ENCODE measurements at places on chromosomes 7 and 10.

DNA sequence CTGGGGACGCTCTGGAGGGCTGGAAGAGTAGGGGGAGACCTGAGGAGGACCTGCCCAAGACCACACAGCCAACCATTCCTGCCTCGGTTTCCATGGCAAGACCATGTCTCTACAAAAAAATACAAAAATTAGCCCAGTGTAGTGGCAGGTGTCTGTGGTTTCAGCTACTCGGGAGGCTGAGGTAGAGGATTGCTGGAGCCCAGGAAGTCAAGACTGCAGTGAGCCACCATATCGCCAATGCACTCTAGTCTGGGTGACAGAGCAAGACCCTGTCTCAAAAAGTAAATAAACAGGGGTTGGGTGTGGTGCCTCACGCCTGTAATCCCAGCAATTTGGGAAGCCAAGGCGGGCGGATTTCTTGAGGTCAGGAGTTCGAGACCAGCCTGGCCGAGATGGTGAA, 48.7 kb downstream of the CLIP2 start:
- DNase-seq: no peak

DNA sequence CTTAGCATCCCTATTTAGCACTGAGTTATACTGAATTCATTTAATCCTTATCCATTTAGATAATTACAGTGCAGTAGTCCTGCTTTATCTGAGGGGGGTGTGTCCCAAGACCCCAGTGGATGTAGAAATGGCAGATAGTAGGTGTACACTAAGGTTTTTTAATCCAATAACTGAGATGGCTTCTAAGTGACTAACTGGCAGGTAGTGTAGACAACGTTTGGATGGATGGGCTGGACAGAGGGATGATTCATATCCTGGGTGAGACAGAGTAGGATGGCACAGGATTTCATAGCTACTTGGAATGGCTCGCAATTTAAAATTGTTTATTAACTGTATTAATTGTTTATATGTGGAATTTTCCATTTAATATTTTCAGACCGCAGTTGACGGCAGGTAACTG, 295.6 kb downstream of the CCDC3 start:
- DNase-seq: no peak

GRCh38 chr10:87733081-87733480, 73.4 kb downstream of the PAPSS2 start:
- DNase-seq: no peak

DNA sequence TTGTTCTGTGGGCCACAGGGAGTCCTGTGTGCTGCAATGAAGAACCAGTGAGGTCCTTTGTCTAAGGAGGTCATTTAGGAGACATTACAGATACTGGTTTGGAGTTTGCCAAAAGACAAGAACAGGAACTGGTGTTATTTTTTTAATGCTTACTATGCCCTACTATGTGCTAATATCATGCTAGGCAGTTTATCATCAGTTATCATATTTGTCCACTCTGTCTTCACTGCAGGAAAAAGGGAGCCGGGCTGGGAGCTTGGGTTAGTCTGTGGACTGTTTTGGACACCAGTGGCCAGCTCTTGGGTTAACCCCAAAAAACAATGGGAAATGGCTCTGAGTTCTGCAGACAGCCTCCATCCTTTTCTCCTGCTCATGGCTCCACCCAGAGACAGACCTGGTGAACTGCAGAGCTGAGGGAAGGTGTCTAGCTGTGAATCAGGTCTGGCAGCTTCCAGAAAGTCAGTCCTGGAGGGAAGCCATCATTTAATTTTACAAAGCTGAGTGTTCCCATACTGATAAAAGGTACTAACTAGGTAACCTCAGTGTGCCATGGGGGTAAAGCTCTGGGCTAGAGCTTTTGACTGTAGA, 101.2 kb upstream of the ZNF746 start:
- DNase-seq: no peak

- DNase-seq: no peak
Measured at GRCh38 chr7:151301471-151302462, 39.8 kb upstream of the NUB1 start.

DNA sequence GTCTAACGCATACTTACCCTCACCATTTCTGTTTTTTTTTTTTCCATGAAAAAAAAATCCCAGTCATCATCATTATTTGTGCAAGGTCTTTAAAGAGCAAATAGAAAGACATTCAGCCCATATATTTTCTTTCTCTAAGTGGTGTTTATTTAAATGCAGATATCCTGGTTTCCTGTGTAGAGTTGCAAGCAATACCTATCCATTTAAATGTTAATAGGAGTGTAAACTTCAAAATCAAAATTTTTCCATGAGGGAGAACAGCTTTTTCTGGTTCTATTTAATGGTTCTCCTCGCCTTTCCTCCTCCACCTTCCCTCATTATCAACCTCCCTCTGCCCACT, 120.1 kb upstream of the AGK start:
- DNase-seq: no peak

- no peak for DNase-seq
Measured at GRCh38 chr7:1052031-1052818, 7.9 kb downstream of the GPR146 start.

GRCh38 chr7:103065667-103066066, 8.9 kb downstream of the FBXL13 start:
- peak; percentile 36 for DNase-seq

- DNase-seq: no peak
Measured at GRCh38 chr7:71761336-71761735, 629.4 kb downstream of the GALNT17 start.

- peak; percentile 65 for DNase-seq
Measured at GRCh38 chr7:150778738-150779301, 21.3 kb downstream of the TMEM176B start.

DNA sequence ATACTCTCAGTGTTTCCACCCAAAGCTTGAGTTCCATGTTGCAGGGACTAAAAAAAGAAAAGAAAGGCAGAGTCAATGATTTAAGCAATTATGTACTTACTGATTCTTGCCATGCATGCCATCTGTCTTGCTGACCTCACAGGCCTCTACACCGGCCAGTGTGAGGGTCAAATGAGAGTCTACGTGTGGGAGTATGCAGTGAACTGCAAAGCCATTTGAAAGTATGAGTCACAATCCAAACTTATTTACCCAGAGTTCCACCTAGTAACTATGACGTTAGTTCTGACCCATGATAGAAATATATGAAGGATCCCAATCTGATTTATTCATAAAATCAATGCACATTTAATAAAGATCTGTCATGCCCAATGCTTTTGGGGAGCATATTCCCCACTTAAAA, 26.5 kb downstream of the PDE1C start:
- no peak for DNase-seq

GRCh38 chr10:22086730-22087401, 83.3 kb upstream of the DNAJC1 start:
- no peak for DNase-seq

GRCh38 chr7:83130191-83130590, 32.5 kb downstream of the PCLO start:
- DNase-seq: no peak

GRCh38 chr10:92699518-92700381, 10.0 kb downstream of the HHEX start:
- DNase-seq: no peak

DNA sequence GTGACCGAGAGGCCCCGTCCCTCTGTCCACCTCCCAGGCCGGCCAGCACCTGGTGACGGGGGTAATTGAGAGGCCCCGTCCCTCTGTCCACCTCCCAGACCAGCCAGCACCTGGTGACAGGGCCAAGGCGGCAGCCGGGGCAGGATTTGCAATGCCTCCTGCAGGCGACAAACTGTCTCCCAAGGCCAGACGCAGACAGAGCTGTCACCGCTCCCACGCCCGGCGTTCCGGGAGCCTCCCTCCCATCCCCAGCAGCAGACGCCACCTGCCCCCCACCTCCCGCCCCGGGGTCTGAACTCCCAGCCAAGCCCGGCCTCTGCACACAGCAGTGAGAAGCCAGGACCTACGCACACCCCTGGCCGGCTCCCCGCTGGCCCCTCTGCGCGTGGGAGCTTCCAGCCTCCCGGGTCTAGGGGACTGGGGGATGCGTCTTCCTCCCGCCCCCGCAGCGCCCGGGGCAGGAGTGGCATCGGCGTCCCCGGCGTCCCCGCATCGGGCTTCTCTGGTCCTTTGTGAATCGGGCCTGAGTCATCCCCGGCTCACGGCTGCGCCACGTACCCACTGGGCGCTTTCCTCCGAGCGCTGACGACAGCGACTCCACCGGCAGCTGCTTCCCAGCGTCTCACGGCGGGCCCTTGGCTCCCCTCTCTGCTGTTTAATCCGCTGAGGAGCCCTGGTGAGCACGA, 95.1 kb upstream of the DIP2C start:
- DNase-seq: peak; percentile 56

- DNase-seq: no peak
Measured at GRCh38 chr10:43867667-43868565, 219.2 kb upstream of the ZNF32 start.

- no peak for DNase-seq
Measured at GRCh38 chr7:42238709-42239366, 1.8 kb upstream of the GLI3 start.

DNA sequence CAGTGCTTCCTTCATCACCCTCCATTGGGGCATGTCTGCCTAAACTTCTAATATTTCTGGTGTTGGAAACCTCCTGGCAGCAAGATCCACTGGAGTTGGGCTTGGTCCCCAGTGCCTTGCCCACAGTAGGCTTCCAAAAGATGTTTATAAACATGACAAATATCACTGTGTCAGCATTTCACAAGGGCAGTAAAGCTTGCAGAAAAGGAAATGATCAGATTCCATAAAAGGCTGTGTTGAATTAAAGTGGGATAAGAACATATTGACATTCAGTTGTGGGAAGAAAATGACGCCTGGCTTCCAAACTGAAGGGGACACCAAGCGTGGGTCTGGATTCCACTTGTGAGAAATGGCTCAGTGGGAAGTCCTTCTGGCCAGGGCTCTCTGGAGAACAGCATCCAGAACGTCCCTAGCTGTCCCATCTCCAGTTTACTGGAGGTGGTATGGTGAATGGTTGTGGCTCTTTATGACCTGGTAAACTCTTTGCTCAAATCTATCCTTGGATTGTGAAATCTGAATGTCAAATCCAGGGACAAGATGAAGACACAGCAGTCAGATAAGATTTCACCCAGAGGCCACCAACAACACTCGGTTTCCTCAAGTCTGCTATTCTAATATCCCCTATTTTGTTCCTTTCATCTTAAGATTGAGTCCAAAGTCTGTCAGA, 287.2 kb downstream of the TNS3 start:
- no peak for DNase-seq

- DNase-seq: no peak
Measured at GRCh38 chr7:103148131-103148993, 537 bp downstream of the NAPEPLD start.

- no peak for DNase-seq
Measured at GRCh38 chr7:43729924-43730248, 563 bp upstream of the COA1 start.

- DNase-seq: no peak
Measured at GRCh38 chr10:67695555-67695954, 440 bp downstream of the CTNNA3 start.

- DNase-seq: no peak
Measured at GRCh38 chr10:8840356-8840755, 785.9 kb downstream of the GATA3 start.

GRCh38 chr7:52715701-52716100, 319.7 kb upstream of the POM121L12 start:
- no peak for DNase-seq

GRCh38 chr10:68086011-68086410, 10.9 kb upstream of the HERC4 start:
- no peak for DNase-seq

DNA sequence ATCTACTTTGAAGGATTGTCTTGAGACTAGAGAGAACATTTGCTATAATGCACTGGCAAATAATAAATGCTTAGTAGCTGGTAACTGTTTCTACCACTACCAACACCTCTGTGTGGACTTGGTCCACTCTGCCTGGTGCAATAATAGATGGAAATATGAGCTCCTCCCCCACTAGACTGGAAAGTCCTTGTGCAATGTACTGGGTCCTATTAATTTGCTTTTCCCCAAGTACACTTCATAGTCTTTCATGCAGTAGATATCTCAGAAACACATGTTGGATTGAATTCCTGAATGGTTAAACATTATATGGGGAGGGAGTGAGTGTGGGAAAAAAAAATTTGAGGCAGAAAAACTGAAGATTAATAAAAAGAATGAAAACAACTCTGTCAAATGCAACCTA, 119.3 kb downstream of the C10orf90 start:
- no peak for DNase-seq

DNA sequence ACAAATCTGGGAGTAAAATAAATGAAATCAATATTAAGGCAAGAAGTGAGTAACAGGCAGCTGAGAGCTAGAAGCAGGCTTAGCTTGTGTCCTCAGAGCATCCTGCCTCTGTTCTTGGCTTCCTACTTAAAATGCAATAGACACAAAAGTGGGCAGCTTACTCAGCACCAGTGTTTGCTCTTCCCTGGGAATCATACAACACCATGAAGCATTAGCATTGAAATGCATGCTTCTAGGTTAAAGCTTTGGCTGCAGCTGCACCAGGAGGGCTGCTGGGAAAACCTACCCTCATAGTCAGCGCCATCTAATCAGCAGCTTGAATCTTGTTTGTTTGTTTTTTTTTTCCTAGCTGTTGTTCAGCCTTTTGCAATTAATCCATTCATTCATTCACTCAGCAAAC, 104.2 kb upstream of the VWC2 start:
- no peak for DNase-seq

Data from stimulated activated CD4-positive, alpha-beta T cell treated with anti-CD3 and anti-CD28 coated beads, Interleukin-1b, Interleukin-23, amount 100 ng/mL, for 4 hours (primary cell).